Inflammatory macrophage treated with lipopolysaccharide for 4 hours (primary cell): ENCODE measurements at places on chromosomes 12 and 14.

- DNase-seq: no peak
Measured at GRCh38 chr14:49915085-49915484, 22.2 kb downstream of the ARF6 start.

- no peak for DNase-seq
Measured at GRCh38 chr14:95465358-95465757, 51.1 kb downstream of the SYNE3 start.

DNA sequence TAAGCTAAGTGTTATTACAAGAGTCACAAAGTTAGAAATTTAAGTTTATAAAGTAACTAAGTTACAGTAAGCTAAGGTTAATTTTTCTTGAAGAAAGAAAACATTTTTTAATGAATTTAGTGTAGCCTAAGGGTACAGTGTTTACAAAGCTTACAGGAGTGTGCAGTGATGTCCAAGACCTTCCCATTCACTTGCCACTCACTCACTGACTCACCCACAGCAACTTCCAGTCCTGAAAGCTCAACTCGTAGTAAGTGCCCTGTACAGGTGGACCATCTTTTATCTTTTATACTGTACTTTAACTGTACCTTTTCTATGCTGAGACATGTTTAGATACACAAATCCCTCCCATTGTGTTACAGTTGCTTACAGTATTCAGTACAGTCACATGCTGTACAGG lies 60.9 kb upstream of the TMEM263 start:
- no peak for DNase-seq

DNA sequence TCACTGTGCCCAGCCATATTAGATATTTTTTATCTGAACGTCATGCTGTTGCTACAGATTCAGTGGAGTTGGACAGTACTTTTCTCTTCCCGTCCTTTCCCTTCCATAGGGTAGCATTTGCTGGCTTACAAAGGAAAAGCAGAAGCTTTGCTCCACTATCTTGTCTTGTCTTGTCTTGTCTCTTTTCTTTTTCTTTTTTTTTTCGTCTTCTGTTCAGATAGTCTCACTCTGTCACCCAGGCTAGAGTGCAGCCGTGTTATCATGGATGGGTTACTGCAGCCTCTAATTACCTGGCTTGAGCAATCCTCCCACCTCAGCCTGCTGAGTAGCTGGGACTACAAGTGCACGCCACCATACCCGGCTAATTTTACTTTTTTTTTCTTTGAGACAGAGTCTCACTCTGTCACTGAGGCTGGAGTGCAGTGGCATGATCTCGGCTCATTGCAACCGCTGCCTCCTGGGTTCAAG lies 21.1 kb downstream of the OR10G3 start:
- no peak for DNase-seq

DNA sequence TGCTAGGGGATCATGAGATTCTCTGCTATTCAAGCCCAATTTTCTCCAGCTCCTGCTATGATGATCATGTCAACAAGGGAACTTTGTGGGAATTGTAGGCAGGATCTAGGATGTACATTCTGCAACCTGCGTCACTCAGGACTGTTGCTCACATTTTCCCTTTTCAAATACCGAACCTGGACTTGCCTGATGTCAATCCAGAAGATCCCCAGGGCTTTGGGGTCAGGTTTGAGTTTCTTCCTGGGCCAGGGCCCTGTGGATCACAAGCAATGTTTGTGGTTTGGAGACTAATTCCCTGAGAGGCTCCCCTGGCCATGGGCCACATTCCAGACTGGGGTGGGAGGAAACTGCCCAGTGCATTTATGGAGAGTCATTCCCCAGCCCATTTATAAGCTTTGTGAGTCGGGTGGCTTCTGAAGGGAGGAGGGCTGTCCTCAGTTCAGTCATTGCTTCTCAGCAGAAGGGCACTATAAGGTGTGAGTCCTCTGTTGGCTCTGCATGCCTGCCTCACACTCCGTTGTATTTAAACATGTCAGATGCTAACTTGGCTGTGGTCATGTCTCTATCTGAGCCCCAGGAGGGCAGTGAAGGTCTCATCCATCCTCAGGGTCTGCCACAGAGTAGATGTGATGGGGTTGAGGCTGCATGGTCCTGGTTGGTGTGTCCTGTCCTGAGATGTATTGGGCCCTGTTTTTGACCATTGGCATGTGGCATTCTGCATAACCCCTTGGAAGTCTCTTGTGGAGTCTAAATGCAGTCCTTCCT lies 6.5 kb downstream of the KRT86 start:
- no peak for DNase-seq

- DNase-seq: peak; percentile 13
Measured at GRCh38 chr12:131589966-131590365, 120.9 kb upstream of the SFSWAP start.

DNA sequence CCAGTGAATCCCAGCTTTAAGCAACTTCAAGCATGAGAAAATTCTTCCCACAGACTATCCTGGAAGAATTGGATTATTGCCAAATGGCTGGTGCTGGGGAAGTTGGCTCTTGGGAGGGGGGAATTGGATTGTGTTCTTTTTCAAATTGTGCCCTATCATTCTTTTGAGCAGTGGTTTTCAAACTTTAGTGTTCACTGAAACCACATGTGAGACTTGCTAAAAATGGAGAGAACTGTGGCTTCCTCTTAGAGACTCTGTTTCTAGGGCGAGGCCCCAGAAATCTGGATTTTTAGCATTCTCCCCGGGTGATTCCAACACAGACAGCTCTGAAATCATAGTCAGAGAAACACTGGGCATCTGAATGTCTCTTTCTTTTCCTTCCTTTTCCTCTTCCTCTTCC lies 14.3 kb upstream of the OTUB2 start:
- DNase-seq: no peak

GRCh38 chr14:88218119-88218915 lies 104.8 kb downstream of the KCNK10 start:
- DNase-seq: no peak
